ENCODE measurements at places on chromosomes 7 and 10.

DNA sequence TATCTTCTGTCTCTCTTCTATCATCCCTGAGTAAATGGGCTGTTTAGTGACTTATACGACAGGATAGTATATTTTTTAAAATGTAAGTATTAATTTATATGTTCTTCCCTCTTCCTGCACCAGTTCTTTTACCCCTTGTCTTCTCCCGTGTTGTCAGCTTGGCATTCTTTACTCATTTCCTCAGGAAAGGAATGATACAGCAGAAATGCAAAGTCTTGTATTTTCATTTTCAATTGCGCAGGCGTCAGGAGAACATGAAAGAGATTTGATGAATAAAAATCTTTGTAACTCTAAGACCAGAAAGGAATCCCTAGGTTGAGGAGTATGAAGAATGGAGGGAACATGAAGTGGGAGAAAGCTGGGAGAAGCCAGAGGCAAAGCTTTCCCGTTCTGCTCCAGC, 18.8 kb upstream of the VPS41 start:
- no peak for DNase-seq

GRCh38 chr7:155832581-155832981, 20.3 kb upstream of the SHH start:
- no peak for DNase-seq

DNA sequence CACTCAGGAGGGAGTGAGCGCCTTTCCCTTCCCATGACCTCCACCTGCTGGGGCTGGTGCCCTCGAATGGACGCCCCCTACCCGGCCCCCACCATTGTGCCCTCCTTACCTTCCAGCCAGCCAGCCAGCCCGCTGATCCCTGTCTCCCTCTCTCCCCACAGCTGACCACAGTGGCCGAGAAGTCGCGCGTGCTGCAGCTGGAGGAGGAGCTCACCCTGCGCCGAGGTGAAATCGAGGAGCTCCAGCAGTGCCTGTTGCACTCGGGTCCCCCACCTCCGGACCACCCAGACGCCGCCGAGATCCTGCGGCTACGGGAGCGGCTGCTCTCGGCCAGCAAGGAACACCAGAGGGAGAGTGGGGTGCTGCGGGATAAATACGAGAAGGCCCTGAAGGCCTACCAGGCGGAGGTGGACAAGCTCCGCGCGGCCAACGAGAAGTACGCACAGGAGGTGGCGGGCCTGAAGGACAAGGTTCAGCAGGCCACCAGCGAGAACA, 77.9 kb upstream of the GTF2IRD1 start:
- DNase-seq: no peak

- DNase-seq: no peak
Observed at GRCh38 chr7:130305433-130306042, 12.6 kb downstream of the CPA4 start.

All from activated CD8-positive, alpha-beta memory T cell treated with anti-CD3 and anti-CD28 coated beads for 4 hours (primary cell).